ENCODE measurements at places on chromosomes 16 and 17. TPM values are rescaled to one million over a fixed set of nuclear protein-coding genes. Genes with fewer than 3 reads are reported as not detected.
A peak's percentile ranks its signal among the peaks of the same experiment; 100 is the strongest.

GRCh38 chr16:7017006-7017662, 315.5 kb upstream of the RBFOX1 start:
- H3K27me3 ChIP-seq, result no peaks in the 10 kb centered on the region
- no peak overlapping the region for H3K4me3 ChIP-seq
- DNase-seq, result no peak
- no peaks in the 10 kb centered on the region for H3K4me1 ChIP-seq

DNA sequence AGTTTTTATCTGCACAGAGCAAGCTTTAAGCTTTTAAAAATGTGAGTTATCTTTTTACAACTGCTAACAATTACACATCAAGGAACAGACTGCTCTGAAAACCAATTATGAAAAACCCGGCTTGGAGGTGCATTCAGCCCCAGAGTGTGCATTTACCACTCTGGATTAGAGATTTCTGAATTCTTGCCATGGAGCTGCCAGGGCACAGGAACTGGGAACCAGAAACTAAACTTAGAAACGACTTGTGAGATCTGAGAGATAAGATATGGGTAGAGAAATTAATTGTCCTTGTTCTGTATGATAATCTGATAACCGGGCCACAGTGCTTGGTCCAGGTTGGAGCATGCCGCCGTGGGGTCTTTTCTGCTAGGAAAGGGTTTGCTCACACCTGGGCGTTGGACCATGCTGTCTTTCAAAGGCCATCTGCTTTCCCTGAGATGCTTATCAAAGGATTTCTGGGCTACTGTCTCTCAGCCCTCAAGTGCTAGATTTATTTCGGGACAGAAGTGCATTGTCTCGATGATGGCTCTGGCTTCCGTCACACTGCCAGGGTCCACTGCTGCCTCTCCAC, 210.0 kb downstream of the MAF start:
- no peak overlapping the region for H3K27ac ChIP-seq
- DNase-seq, result no peak
- no peaks in the 10 kb centered on the region for H3K36me3 ChIP-seq
- no peak overlapping the region for H3K4me3 ChIP-seq

GRCh38 chr16:73015612-73016487, 32.1 kb downstream of the ZFHX3 start:
- H3K4me1 ChIP-seq, result peaks cover 6% of the 10 kb centered on the region
- DNase-seq, result no peak
- H3K36me3 ChIP-seq, result no peaks in the 10 kb centered on the region
- H3K27me3 ChIP-seq, result no peaks in the 10 kb centered on the region
- peak overlapping the region; percentile 24 for H3K27ac ChIP-seq
- no peak overlapping the region for H3K4me3 ChIP-seq

Gene LGALS9B
- total RNA-seq, result not detected

Gene HYDIN
- 3.0 TPM for total RNA-seq

All from heart left ventricle (tissue), 16 donors.